ENCODE measurements at places on chromosomes 1 and 21.

GRCh38 chr1:60841116-60842046 is 241.0 kb upstream of the NFIA start:
- no peak for DNase-seq

DNA sequence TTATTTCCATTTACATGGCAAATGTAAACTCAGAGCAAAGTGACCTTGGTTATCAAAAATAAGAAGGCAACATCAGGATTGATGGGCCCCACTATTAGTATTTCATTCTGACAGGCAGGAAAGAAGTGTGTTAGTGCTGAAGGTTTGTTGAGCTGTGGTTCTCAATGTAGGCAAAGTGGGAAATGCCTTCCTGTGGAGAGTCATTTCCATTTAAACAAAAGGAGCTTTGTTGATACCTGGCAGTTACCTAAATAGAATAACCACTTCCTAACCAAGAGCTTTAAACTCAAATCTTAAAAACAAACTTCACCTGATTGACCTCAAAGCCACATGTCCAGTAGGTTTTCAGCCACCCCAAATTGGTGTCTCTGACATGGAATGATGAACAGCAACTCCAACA is 579.9 kb upstream of the BEND5 start:
- no peak for DNase-seq

DNA sequence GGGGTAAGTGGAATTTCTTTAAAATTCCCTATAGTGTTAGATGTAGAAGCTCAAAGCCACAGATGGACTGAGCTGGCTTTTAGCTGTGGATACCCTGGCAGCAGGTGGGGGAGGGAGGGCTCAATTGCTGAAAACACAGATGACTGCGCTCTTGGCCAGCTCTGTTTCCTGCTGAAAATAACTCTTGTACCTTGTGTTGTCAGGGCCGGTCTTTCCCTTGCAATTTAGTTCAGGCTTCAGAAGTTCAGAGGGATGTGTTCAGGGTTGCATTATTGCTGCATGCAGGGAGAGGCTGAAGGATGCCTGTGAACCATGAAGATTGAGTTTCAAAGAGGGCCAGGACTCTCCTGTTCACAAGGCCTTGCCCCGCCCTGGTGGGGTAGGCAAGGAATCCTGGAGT is 58.1 kb upstream of the GCLM start:
- peak; percentile 94 for DNase-seq

DNA sequence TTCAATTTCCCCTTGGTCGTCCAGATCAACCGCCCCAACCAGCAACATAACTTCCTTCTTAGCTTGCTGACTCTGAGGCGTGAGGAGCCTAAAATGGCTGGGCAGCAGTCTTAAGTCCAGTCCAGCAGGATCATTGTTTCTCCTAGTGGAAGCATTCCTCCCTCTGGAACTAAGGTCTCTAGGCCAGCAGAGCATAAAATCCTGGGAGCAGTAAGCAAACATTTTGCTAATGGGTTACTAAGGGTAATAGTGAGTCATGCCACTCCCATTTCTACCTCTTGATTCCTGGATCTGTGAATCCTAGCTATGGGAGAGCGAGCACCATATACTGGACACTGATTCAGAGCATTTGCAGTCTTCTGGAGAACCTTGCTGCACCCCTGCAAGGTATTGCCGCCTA is 59.9 kb downstream of the ADSS2 start:
- DNase-seq, result no peak

- peak; percentile 96 for DNase-seq
These were observed 244.1 kb upstream of the MAP1LC3C start for GRCh38 chr1:242242983-242243382.

GRCh38 chr1:159223004-159223403 is 18.3 kb downstream of the ACKR1 start:
- DNase-seq, result no peak

DNA sequence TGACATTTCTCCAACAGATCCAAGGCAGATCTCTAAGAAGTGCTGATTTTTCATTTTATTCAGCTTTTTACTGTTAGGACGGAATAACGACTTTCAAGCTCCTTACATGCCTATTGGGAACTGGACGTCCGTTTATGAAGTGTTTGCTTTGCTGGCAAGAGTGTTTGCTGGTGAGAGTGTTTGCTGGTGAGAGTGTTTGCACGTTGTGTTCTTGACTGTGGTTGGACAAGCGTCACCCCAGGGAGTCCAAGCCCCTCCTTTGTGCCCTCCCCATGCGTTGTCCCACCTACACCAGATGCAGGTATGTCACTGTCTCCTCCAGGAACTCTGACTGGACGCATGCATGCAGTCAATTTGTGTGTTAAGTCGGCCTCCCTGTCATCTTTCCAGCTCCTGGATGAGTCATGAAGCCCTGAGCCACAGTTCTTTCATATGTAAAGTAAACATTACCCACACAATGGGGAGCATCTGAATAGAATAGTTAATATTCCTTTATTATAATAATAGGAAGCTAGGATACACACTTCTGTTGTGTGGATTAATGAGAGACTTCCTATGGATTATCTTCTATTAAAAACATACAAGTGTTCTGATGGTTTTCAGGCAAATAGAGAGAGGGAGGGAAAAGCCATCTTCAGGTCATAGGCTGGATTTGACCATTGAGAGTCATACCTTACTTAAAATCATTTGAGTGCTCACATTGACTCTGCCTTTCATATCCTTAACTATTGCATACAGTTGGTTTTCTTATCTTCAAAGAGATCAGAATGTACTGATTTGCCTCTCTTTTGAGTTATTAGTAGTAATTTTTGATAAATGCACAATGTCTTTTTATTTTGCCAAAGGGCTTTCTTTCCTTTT is 119.2 kb downstream of the GALNT2 start:
- no peak for DNase-seq

Measured in cerebellar cortex (tissue), 1 donor.